HFF-Myc (cell line): ENCODE measurements at places on chromosomes 2 and 18.

DNA sequence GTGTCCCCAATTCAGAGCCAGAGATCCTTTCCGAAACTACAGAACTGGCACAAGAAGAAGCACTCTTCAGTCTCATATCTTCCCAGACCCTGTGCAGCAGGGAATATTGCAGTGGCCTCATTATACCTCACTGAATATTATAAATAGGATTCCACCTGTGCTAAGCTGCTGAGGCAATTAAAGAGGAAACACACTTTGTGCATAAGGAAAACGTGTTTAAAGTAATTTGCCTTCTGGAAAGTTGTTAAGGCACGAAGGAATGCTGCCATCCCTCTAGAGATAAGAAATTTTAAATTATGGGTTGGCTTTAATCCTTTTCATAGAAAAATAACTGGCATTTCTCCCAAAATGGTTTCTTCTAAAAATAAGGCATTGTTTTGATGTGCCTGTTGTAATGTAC is 233.3 kb downstream of the RAB3GAP1 start:
- no peak for DNase-seq

DNA sequence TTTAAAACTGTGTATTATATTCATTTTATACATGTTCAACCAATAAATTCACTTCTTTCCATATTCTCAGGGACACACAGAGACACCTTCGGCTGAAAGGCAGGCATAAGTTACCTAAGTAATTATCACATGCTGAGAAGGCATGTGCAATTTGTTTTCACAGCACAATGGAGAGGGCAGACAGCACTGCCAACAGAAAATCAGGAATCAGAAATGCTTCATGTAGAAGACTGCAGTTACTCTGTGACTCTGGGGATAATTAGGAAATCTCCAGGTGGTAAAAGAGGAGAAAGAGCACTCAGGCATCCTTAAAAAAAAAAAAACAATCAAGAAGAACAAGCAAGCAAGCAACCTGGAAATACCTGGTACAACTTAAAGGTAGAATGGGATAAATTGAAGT is 49.3 kb downstream of the DSEL start:
- no peak for DNase-seq

GRCh38 chr18:76265497-76266235 is 229.4 kb downstream of the ZNF516 start:
- no peak for DNase-seq

GRCh38 chr2:84169871-84170270 is 289.2 kb downstream of the SUCLG1 start:
- DNase-seq = no peak
